ENCODE measurements at places on chromosomes 2 and 18.
A peak's percentile ranks its signal among the peaks of the same experiment; 100 is the strongest.

GRCh38 chr2:154243685-154244084 lies 372.0 kb downstream of the GALNT13 start:
- no peak for DNase-seq

- no peak for DNase-seq
These were observed 84.1 kb downstream of the TSN start for GRCh38 chr2:121839584-121839983.

- no peak for DNase-seq
These were observed 5.1 kb downstream of the ECEL1 start for GRCh38 chr2:232482301-232483238.

- no peak for DNase-seq
These were observed 184.5 kb upstream of the CWC22 start for GRCh38 chr2:180191432-180192124.

DNA sequence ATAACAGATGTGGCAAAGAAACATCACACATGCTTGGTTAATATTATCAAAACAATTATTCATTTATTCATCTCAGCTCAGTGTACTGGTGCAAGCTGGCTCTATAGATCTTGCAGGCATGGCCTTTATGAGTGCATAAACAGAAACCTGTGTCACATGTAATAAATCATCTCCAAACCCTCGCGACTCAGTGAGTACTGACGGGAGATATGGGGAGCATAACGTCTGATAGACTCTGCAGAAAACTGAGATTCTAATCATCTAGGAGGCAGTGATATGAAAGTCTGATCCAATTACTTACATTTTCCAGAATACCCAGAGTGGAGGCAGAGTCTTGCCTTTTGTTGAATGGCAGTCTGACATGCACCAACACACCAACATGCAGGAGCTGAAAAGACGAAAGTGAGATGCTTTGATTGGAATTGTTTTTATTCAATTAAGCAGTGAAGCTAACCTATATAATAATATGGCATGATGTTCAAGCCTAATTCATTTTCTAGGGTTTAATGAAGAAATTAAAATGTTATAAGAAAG lies 416.8 kb downstream of the RNF144A start:
- no peak for DNase-seq

GRCh38 chr2:107285621-107286299 lies 399.8 kb upstream of the ST6GAL2 start:
- no peak for DNase-seq

- DNase-seq: no peak
These were observed 41.6 kb downstream of the SLC25A12 start for GRCh38 chr2:171852366-171852888.

GRCh38 chr2:9355270-9355669 lies 68.1 kb downstream of the ITGB1BP1 start:
- DNase-seq: no peak

GRCh38 chr2:68723181-68723580 lies 11.4 kb upstream of the ARHGAP25 start:
- DNase-seq: no peak

DNA sequence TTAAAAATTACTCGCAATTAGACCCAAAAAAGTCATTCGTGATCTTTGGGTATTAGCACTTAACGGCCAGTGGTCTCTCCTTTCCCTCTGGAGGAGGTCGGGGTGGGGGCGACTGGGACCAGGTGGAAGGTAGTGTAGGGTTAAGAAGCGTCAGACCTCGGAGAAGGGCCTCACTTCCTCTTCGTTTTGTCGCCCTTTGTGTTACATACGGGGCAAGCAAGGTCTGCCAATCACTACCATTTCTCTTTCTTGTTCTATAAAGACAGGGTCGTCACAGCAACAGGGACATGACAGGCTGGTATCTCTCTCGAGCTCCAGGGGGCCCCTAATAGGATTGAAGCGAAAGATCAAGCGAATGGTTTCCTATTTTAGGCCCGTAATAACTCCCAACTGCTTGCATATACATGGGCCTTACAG lies 136.6 kb downstream of the INSIG2 start:
- no peak for DNase-seq

GRCh38 chr18:38520786-38521185 lies 955.2 kb upstream of the CELF4 start:
- DNase-seq: no peak

- DNase-seq: no peak
These were observed 12.7 kb downstream of the THOC1 start for GRCh38 chr18:255171-255570.

- DNase-seq: no peak
These were observed 37.0 kb upstream of the MTCL1 start for GRCh38 chr18:8668381-8668780.

- DNase-seq: no peak
These were observed 17.5 kb downstream of the FTCDNL1 start for GRCh38 chr2:199833525-199833924.

GRCh38 chr2:138321458-138321857 lies 180.1 kb upstream of the SPOPL start:
- no peak for DNase-seq

GRCh38 chr18:23069481-23069880 lies 65.8 kb upstream of the CABLES1 start:
- DNase-seq: no peak

- DNase-seq: no peak
These were observed 19.7 kb upstream of the PPM1B start for GRCh38 chr2:44148999-44149398.

DNA sequence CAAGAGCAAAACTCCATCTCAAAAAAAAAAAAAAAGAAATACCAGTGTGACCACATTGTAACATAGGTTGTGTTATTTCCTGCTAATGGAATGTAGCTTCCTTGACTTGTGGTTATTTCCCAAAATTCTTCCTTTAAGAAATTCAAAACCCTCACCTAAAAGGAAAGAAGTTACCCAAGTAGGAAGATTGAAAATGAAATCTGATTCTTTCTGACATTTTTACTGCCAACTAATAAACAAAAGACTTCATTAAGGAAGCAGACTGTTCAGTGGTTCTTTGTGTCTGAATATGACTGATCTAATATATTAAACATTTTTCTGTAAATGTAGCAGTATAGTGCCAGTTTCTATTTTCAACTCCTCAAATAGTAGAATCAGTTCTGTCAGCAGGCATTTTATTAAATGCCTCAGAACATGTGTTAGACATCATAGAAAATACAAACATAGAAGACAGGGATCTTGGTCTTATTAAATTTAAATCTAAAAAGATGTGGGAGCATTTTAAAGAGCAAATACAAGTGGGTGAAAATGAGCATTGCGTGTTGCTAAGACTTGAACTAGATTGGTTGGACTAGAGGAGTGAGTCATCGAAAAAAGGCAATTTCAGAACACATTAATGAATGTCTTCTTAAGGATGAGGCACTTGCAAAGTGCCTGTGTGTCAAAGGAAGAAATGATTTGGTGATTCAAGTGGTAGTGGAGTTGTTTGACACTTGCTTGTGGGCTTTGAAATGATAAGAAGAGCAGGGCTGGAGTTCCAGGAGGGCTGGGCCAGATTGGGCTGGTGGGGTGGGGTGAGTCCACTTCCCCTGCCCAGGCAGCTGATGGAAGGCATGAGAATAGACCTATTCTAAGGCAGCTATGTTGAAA lies 53.4 kb downstream of the PKP4 start:
- peak; percentile 56 for DNase-seq

DNA sequence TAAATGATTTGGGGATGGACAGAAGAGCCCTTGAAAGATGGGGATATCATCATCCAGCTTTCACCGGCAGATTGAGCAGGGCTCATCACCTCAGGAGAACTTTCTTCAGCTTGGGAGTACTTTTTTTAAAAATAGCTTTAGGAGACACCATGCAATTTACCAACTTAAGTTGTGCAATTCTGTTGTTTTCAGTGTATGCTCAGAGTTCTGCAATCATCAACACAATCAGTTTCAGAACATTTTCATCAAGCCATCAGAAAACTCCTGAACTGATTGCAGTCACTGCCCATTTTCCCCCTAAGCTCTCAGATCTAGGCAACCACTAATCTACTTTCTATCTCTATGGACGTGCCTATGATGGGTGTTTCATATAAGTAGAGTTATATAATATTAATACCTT lies 117.7 kb downstream of the CRIM1 start:
- DNase-seq: no peak

DNA sequence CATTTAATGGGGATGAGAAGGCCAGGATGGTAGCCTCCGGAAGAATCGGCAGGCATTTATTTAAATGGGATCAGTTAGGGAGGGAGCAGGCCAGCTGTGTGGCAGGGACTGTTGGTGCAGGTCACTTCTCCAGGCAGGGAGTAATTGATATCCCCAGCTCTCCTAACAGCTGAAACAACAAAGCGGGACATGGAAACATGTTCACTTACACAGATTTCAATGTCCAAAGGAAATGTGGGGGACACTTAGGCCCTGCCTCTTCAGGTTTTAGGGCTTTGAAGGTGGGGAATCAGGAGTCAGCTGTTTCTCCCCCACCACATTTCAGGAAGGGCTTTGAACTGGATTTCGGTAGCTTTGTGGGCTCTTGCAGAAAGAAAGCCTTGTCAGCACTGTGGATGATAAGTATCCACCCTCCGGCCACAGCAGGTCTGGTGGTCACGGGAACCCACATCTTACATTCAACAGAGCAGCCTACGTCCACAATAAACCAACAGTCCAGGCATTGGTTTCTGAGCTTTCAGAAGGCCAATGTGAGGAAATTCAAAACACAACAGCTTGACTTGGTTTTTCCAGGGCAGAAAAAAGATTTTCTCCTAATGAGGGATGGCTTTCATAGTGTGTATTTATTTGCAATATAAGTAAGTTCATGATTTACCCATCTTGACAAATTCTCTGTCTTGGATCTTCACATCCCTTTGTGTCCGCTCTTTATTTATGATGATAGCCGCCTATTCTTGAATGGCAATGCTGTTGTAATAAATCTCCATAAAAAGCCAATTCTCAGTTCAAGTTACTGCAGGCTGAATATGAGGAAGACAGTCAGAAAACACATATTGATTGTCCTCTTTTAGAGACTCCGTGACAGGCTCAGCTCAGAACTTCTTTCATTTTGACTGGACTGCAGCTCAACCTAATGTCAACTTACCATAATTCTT lies 96.6 kb upstream of the NRP2 start:
- no peak for DNase-seq

DNA sequence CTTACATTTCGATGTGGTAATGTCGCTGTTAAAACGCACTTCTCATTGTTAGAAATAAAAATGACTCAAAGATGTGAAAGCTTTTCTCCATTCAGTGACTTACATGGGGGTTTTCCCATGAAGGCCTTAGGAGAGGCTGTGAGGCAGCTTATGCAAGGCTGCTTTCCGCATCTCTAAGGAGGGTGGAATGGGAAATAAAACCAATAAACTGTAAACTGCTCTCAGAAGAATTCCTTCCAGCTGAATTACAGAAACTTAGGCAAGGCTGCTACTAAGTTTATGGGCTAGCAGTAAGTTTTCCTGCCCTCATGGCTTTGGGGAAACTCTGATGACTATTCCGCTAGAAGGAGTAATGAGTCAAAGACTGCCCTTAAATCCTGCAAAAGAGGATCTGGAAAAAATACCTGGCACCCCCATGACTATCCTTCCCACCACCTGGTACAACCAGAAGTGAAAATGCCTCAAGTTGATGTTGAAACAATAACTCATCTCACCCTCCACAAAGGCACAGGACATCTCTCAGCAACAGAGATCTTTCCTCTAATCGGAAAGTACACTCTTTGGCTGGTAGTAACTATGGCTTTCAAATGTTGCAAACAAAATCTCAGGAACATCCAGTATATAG lies 97.7 kb upstream of the SMAD7 start:
- DNase-seq: peak; percentile 96

DNA sequence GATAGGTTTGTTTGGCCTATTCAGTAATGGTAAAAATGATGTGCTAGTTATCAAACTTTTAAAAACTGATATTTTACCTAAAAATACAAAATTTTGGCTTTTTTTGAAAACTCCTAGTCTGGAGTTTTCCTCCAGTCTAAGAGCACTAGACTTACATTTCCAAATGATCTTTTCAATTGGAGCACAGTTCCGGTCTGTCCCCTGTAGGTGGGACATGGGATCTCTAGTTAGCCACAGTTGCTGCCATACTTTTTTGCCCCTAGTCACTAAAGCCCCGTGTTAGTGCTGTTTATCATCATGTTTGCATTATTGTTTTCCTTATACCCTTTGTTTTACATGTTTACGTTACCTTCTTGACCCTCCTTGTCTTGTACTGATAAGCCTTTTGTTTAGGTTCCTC lies 52.4 kb downstream of the RELCH start:
- DNase-seq: no peak

DNA sequence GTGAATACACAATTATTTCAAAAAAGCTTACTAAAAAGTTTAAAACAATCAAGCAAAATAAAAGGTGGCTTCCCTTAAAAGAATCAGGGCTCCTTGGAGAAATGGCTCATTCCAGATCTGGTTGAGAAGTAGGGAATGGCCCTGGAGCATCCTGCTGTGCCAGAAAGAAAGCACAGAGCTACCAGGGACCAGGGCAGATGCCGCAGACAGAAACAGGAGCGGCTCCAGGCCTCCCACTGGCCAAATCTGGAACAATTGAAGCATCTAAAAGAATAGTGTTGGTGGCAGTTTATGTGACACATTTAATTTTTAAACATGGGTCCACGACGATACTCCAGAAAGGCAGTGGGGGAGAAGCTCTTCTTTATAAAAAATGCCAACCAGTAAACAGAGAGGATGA lies 75.5 kb downstream of the GBX2 start:
- DNase-seq: no peak

Data from BJ (cell line).